ENCODE measurements at places on chromosomes 2 and 18.

GRCh38 chr2:188132385-188132784 lies 159.3 kb upstream of the GULP1 start:
- no peak for DNase-seq

DNA sequence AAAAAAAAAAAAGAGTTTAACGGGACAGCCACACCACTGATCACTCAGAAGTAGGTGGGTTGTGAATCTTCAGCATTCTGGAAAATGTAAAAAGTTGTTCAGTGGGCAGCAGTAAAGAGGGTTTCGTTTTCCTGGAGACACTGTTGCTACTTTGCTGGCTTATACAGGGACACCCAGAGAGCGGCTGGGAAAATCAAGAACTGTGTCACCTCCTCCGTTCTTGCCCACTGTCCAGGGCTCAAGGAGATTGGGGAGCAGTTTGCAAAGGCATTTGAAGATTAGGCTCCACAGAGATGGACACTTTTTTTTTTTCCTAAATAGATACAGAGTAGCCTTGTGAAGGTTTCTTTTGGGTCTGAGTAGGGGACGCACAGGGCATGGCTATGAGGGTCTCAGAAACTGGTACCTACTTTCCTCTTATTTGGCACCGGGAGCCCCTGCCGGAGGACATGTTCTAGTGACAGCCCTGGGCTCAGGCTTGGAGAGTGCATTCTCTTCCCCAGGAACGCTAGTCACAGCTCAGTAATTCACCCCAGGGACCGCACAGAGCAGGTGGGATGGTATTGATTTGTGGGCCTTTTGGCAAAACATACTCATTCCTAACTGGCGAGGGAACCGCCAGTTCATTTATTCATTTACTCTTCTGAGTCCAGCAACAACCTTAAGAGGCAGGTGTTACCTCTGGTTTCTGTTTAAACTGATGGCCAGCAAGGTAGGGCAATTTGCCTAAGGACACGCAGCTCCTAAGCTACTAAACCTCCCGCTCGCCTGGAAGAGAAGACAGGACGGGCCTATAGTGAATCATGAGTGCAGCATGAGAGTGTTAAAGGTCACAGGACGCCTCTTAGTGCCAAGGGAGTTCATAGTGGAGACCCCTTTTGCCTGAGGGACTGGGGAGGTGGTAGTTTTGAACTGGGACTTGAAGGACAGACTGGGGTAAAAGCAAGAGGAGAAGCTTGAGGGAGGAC lies 53.1 kb downstream of the HPCAL1 start:
- no peak for DNase-seq

- DNase-seq, result no peak
Observed at GRCh38 chr2:47510745-47511144, 107.8 kb downstream of the MSH2 start.

GRCh38 chr2:212979046-212979612 lies 172.3 kb downstream of the IKZF2 start:
- no peak for DNase-seq

GRCh38 chr2:65294136-65294535 lies 66.5 kb downstream of the ACTR2 start:
- DNase-seq, result no peak

DNA sequence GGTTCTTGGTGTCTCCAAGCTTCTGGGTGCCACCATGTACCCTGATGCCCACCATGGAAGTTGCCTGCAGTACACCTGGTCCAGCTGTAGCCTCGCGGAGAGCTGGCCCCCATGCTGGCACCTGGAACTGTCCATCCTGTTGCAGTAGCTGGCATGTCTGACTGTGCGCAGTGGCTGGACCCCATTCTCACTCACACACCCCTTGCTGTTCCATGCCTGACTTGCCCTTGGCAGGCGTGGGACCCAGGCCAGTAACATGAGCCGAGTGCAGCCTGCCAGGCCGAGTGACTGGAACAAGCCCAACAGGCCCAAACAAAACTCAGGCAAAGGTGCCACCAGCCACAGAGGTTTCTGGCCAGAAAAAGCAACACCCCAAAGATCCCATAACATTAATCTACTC lies 73.8 kb downstream of the NEURL3 start:
- DNase-seq, result no peak

- DNase-seq, result no peak
Observed at GRCh38 chr2:138712212-138712979, 67.8 kb downstream of the NXPH2 start.

DNA sequence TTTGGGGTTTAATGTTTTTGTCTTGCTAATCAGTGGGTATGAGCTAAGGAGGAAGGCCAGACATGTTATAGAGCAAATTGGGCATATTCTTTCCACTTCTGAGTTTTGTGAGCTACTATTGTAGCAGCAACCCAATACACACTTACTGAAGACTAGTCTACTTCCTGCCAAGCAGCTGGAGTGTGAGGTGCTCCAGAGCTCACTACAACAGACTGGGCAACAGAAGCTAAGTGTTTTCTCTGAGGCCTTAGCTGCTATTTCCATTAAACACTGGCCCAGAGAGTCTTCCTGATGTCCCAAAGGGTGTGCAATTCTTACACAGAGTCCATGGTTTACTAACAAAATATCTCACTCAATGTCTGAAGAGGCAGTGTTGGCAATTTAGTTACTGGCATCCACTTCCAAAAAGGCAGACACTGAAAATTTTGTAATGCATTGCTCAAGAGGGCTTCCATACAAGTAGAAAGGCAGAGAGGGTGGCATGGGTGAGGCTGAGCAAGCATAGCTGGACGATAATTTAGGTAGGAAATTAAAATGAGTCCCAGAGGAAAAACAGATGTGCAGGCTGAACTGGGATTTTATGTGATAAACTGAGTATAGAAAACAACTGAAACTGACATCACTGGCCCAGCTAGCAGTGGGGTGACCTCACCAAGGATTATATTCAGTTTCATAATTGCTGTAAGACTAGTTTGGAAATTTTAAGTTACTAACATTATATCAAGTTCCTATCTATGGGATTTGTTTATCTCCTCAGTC lies 68.6 kb downstream of the ZC3H6 start:
- DNase-seq, result no peak

GRCh38 chr2:56167616-56168562 lies 15.9 kb upstream of the CCDC85A start:
- DNase-seq, result no peak

- no peak for DNase-seq
Observed at GRCh38 chr2:15673919-15674636, 82.4 kb downstream of the DDX1 start.

- DNase-seq, result no peak
Observed at GRCh38 chr2:188970211-188970610, 4.0 kb upstream of the COL3A1 start.
